ENCODE measurements at places on chromosomes 2 and 18.

DNA sequence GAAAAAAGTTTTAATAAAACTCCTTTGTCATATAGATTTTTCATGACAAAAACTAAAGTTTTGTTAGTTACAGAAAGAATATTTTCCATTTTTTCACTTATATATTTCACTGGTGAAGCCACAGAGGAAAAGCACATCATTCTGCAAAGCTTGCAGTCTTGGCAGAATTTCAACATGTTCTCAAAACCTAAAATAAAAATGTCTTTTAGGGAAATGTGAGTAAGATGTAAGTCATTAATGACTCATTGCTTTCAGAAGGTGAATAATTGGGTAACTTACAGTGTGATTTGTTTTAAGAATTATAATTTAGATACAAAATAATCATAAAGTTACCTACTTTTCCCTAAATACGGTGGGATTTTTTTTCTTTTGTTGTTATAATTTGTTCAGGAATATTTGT, 43.4 kb upstream of the TNFRSF11A start:
- DNase-seq = no peak

GRCh38 chr2:210287301-210287700, 27.7 kb downstream of the MYL1 start:
- no peak for DNase-seq

- DNase-seq = peak; percentile 83
These were observed 910.4 kb upstream of the GYPC start for GRCh38 chr2:125745514-125745913.

GRCh38 chr2:64841461-64841860, 147.7 kb upstream of the SLC1A4 start:
- DNase-seq = no peak

DNA sequence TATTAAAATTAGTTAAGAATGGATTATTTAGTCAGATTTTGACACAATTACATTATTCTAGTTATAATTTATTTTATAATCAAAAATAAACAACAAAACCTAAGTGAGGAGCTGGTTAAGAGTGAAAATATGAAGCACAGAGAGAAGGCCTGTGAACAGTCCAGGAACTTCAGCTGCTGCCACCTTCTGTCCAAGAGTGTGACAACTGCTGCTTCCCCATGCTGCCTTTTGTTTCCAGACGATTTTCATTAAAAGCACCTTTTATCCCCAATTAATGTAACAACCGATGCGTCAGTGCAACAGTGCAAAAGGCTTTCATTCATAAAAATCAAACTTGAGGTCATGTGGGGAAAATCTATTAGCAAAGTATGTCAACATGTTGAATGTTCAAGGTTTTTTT, 363.6 kb downstream of the CTNNA2 start:
- peak; percentile 37 for DNase-seq

DNA sequence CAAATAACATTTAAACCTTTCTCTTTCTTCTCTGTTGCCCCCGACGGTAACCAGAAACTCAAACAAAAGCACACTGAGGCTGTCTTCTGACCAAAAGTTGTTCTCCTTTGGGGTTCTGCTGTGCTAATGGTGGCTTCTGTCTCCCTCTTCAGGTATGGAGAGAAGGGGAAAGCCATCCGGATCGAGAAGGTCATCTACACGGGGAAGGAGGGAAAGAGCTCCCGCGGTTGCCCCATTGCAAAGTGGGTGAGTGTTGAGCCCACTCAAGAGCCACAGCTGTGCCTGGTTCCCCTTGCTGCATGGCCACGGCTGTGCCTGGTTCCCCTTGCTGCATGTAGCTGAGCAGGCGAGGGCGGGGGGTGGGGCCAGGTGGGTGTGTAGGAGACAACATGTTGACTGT, 67.4 kb downstream of the BOLA3 start:
- DNase-seq = no peak

DNA sequence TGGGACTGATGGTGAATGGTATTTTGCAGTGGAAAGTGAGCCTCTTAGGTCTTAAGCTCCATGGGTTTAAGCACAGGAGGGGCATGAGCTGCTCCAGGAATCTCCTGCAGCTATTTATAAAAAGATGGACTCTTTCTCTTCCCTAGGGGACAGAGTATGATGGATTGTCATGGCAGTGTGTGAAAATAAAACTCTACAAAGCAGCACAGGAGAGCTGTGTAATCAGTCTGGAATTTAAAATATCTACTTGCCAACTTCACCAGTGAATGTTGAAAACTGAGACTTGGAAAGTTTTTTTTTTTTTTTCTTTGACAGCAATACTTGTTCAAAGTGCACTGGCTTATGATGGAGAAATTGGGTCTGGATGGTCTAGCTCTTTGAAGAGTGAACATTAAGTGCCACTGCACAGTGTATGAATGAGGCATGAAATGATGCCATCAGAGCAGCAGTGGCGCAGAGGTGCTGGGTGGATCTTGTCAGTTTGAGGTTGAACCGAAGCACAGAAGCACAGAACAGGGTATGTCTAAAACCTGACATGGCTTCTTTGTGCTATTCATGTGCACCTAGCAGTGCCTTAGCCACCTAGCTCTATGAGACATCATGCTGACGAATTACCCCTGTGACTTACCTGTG, 245.4 kb downstream of the PTPRM start:
- no peak for DNase-seq

DNA sequence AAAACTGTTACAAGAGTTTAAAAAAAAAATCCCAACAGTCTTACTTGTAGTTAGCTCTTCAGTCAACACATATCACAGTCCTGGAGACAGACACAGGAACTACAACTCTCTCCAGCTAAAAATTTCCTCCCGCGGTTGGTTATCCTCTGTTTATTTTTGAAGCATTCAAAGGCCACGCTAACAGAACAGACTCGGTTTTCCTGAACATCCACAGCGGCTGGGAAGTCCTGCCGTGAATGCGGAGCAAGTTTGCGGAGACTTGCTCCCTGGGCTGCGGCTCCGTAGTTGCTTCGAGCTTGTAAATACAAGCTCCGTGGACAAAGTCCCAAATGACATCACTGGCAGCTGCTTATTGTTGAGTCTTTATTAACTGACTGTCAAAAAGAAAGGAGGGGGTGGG, at the start of gene NCKAP5:
Gene NCKAP5, minus strand, starts transcription at position 292 of the 400 bp plus-strand sequence. CDS start 50,937 bp downstream, outside the sequence.
- DNase-seq = peak; percentile 56

DNA sequence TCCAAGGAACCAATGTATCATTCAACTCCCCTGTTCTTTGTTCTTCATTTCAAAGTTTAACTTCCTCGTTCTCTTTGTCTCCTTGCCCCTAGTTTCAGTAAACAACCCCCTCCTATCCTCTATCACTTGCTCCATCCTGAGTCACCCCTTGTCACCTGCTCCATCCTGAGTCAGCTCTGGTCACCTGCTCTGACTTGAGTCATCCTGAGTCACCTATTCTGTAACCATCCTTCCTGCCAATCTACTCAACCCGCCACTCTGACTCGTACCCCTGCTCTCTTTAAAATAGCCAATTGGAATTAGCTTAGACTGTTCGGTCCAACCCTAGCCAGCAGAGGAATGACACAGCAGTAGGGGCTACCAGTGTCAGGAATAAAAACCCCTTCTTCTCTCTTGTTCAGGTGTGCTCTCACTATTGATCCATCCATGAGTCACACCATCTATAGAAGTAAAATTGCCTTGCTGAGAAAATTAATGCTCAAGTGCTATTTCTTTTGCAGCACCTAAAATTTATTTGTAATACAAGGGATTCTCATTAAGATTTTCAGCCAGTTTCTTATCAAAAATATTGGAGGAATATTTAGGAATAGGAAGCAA, 326.8 kb downstream of the AKAIN1 start:
- DNase-seq = peak; percentile 70

DNA sequence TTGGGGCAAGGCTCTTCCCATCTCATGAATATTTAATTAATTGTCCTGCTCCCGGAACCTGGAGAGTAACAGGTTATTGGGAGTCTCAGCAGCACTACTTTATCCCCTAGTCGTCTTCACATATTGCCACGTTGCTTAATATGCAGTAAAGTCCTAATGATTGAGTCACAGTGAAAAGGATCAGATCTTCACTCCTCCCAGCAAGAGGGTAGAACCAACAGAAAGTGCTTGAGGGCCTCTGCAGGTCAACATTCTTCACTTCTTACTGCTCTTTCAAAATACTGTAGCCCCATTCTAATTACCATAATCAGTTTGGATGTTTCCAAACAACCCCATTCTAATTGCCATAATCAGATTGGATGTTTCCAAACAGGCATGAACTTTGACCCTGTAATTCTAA, 801.0 kb downstream of the LRRTM4 start:
- no peak for DNase-seq

GRCh38 chr2:72545790-72546189, 280.0 kb downstream of the EXOC6B start:
- DNase-seq = no peak

DNA sequence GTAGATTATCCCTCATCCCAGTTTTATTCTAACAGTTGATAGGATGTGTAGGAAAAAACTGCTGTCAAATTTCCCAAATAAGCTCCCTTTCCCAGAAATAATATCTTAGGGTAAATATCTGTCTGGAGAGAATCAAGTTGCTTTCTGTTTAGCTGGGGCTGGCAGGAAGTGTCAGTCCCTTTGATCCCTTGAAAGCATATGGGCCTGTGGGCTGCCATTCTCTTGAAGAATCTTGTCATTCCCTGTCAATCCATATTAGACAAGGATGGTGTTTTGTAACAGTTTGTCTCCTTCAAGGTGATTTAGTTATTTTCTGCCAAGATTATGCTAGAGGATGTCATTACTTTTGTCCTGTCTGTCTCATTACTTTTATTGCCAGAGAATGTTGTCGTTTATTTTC, 37.1 kb upstream of the UBE2E3 start:
- peak; percentile 11 for DNase-seq

DNA sequence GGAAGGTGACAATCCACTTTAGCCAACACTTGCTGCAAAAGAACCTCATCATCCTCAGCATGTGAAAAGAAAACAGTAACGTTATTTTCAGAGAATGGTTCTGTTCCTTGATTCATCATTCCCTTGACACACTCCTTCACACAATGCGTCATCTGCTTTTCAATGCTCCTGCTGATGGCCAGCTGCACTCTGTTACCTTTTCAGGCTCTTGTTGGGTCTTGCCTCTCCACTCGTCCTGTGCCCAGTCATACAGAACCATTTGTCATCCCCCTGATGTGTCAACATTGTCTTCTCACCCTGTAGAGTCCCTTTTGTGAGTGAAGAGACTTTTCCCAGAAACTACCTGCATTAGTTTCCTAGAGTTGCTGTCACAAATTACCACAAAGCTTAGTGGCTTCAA, 12.2 kb upstream of the DTNA start:
- DNase-seq = peak; percentile 72

DNA sequence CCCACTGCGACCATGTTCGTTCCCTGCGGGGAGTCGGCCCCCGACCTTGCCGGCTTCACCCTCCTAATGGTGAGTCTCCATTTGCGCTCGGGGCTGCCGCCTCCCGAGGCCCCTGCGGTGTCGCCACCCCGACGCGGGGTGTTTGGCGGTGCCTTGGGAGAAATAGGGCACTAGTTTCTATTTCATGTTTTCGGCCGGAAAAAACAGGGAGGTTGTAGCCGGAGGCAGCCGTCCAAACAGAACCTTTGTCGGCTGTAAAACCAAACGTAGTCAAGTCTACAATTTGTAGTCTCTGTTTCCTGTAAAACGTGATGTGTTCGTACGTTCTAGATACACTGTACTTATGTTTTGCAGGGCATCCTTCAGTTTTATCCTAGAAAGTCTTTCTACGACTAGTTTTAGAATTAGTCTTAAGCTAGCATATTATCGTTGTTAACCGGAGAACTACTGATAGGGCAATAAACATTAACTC, 290 bp downstream of the PSMG2 start:
- no peak for DNase-seq

DNA sequence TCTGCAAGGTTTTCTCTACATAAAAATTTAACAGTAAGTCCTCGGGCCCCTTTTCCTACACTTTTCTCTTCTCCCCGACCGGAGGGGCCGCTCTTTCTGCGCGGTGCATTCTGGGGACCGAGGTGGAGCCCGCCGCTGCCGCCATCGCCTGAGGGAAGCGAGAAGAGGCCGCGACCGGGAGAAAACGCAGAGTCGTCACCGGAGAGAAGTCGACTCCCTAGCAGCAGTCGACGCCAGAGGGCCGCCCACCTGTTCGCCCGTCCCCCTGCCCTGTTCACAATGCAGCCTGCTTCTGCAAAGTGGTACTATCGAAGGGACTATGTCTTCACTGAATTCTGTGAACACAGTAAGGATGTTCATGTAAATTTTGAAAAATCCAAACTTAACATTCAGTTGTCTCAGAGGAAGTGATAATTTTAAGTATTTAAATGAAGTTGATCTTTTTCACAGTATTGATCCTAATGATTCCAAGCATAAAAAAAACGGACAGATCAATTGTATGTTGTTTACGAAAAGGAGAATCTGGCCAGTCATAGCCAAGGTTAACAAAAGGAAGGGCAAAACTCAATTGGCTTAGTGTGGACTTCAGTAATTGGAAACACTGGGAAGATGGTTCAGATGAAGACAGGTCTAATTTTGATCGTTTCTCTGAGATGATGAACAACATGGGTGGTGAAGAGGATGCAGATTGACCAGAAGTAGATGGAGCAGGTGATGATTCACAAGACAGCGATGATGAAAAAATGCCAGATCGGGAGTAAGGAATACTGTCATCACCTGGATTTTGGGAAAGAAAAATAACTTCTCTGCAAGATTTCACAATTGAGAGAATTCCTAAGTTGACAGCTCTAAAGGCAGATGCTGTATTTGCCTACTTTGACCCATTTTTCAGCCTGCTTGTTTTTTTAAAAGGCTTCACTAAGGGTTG, 55.8 kb downstream of the ASXL2 start:
- no peak for DNase-seq

DNA sequence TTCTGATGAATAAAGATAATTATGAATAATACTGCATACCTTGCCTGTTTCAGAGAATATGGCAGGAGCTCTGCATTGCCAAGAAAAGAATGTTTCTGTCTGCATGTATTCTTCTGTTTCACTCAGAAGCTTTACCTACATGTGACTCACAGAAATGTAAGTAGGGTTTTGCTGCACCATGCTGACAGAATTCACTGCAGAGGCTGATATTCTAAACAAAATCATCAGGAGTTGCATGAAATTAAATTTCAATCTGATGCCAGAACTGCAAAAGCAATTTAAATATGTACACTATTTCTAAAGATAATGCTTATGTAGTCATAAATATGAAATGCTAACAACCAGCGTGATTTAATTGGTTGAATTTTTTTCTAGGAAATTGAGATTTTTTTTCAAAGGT, 332.8 kb upstream of the FSHR start:
- no peak for DNase-seq

DNA sequence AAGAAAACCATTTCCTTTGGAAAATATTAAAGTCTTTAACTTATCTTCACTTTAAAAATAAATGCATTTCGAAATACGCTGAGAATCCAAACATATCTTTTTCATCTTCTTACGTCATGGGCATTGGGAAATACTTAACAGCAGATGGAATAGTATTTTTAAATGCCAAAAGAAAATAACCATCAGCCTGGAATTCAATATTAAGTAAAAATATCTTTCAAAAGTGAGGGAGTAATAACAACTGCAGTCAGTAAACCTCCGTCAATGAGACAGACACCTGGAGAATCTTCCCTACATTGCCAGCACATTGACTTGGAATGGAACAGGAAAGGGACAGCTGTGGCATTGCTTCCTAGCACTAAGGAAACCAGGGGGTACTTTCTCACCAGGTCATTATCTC, 290.4 kb upstream of the TNP1 start:
- DNase-seq = no peak
